ENCODE measurements at places on chromosomes 5 and 9.

DNA sequence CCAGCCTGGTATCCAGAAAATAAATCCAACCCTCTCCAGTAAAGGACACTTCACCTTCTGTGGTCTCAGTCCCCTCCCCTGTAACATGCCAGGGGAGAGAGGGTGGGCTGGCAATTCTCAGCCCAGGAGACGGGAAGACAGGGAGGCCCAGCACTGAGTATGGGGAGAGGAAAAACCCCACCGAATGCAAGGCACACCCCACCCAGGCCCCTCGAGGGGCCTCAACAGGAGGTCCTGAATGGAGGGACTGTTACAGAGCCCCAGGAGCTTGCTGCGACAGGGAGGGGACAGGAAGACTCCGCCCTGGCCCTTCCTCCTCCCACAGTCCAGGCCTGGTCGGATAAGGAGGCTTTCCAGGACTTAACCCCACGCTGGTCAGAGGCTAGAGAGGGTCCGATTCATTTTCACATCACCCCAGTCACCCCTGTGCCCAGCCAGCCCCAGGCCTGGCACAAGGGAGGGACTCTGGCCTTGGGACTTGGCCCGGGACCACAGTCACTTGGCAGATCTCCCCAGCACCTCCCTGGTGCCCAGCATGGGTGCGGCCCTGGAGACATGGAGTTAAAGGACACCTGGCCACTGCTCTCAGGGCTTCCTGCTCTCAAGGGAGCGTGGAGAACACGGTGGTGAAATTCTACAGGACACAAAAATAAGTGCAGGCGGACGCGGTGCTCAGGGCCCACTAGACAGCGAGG lies 44.9 kb upstream of the STXBP1 start:
- DNase-seq, result no peak

- DNase-seq, result no peak
Observed at GRCh38 chr5:1329111-1329579, 15.8 kb downstream of the CLPTM1L start.

DNA sequence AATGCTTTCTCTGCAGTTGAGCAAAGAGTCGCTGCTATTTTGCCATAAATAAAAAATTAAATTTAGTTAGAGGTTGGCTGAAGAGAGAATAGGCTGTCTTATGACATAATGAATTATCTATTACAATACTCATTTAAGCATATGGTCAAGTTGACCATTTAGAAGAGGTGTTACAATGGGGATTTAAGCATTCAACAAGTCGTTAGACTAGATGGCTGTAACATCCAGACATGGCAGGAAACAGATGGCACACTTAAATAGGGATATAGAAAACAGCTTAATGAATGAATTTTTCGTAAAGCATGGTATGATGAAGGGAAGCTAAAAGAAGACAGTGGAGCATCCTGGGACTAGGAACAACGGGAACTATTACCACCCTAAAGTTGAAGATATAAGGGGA lies 160.3 kb upstream of the PTPRD start:
- DNase-seq, result no peak

DNA sequence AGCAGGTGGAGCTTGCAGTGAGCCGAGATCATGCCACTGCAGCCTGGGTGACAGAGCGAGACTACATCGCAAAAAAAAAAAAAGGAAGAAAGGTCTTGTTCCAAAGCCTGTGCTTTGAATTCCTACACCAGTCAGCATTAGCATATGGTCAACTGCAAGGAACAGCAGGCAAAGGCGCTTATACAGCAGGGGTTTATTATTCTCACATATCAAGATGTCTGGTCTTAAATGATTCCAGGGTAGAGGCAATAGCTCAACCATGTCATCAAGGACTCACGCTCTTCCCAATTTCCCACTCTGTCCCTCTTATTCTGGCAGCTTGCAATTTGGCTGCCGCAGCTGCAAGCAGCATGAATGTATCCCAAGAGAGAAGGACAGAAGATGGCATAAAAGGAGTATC lies 28.6 kb upstream of the HRH2 start:
- DNase-seq, result no peak

DNA sequence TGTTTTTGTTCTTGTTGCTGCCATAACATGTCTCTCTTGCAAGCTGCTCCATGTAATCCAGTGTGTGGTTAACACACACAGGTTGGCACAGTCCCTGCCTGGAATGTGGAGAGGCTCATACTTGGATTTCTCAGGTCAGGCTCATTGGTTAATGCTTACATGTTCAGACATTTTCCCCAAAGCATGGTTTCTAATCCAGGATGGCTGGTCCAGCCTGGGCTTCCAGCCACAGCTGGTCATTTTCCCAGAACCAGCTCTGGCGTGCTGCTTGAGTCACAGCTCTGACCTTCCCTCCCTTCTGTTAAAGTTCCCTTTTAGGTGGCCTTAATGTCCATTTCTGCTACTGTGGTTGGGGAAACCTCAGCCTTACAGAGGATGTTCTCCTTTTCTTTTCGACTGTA lies 294.3 kb downstream of the TAF11L14 start:
- DNase-seq, result no peak

GRCh38 chr9:136660971-136661550 lies 1.7 kb upstream of the EGFL7 start:
- DNase-seq, result no peak

DNA sequence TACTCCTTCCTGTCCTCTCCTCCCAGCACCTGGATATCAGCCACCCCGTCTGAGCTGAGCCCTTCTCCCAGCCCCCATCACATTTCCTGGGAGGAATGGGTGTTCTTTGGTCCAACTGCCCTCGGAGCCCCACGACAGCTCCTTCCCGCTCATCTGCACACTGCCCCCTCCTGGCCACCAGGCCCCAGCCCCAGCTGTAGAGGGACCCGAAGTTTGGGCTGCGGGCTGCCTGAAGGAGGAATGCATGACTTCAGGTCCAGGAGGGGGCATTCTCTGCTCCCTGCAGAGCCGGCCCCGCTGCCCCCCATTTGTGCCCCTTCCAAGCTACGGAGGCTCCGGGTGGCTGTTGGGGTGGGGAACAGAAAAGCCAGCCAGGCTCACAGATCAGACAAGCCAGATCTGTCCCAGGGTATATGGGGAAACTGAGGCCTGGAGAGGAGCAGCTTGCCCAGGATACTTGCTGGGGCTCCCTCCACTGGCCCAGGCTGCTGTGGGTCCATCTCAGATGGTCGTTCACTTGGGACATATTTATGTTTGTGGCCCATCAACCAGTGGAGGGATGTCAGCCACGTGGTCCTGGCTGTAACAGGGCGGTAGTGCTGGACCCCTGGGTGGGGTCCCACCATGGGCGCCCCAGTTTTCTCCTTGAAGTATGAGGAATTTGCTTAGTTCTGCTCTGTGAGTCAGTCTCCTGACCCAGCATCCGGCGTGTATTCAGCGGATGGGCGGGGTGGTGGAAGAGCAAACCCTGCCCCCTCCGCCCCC lies 33.1 kb downstream of the DAB2IP start:
- no peak for DNase-seq

GRCh38 chr5:35478856-35479682 lies 138.6 kb upstream of the SPEF2 start:
- DNase-seq, result peak; percentile 0

- no peak for DNase-seq
Observed at GRCh38 chr5:18491349-18491748, 857.1 kb downstream of the TAF11L14 start.

- no peak for DNase-seq
Observed at GRCh38 chr5:89275066-89275855, 392.3 kb upstream of the MEF2C start.

- DNase-seq, result no peak
Observed at GRCh38 chr9:20863945-20864344, 167.5 kb downstream of the HACD4 start.

DNA sequence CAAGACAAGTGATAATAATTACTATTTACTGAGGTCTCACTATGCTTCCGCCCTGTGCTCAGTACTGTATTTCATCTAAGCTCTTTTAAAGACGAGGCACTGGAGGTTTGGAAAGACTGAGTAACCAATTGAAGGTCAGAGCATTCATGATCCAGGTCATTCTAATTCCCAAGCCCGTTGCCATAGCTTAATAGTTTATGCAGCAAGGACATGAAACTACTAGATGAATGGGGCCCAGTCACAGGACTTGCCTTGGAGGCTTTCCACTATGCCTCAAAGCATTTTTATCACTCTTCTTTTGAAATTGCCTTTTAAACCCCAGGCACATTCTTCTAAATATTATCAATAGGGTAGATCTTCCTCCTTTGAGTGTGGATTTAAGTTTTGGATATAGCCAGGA lies 17.2 kb upstream of the NFIB start:
- DNase-seq, result no peak

DNA sequence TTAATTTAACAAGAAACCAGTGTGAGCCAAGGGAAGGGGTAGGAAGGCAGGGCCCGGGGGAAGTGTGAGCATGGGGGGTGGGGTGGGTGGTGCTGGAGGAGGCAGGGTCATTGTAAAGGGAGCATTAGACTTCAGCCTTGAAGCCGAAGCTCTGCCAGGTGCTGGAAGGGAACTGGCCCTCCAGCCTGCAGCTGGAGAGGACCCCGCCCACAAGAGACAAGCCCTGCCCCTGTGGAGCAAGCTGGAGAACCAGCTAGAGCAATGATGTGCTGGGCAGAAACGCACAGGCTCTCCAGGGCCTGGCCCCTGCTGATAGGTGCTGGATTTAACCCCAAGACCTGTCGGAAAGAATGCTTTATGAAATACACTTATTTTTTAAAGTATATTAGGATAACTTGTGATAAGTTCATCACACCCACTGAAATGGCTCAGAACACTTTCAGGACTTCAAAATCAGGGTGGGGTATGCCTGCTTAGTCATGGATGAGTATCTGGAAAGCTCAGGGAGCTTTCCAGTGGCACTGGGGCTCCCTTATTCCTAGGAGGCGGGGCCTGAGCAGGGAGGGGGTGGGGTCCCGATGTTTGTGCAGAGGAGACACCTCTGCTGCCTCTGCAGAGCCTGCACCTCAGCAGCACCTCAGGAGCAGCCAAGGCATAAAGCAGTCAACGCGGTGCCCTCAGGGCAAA lies 27.1 kb downstream of the UBE2QL1 start:
- no peak for DNase-seq

- DNase-seq, result no peak
Observed at GRCh38 chr5:163221581-163221980, 215.8 kb upstream of the CCNG1 start.

DNA sequence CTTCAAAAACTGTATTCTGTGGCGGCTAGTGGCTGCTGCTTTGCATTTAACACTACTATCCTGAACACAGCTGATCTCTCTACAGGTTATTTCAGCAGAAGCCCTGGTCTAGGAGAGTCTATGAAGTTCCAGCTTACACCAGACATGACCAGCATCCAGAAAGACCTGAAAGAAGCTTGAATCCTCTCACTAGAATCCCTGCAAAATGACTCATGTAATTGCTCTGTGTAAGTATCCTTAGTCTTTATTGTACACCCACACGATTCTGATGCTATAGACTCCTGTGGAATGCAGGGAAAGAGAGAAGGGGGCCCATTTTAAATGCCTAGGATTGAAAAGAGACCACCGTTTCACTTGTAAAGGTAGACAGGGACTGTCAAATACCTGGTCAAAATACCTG lies 859 bp upstream of the GRIA1 start:
- no peak for DNase-seq

Measured in putamen (tissue), 1 donor.